ENCODE measurements at places on chromosomes 7 and 10. TPM values are rescaled to one million over a fixed set of nuclear protein-coding genes. Genes with fewer than 3 reads are reported as not detected.

CACUL1 gene
- total RNA-seq, result 43.3 TPM

RSPH10B2 gene
- 0.72 TPM for total RNA-seq

ATXN7L1 gene
- 18.5 TPM for total RNA-seq

PON3 gene
- not detected for total RNA-seq

AMZ1 gene
- 0.86 TPM for total RNA-seq

PAPOLB gene
- total RNA-seq, result not detected

HMX3 gene
- not detected for total RNA-seq

MAGI2 gene
- 0.05 TPM for total RNA-seq

CCDC172 gene
- total RNA-seq, result not detected

PTPN12 gene
- 31.6 TPM for total RNA-seq

RBP4 gene
- total RNA-seq, result not detected

GHRHR gene
- not detected for total RNA-seq

MCM7 gene
- total RNA-seq, result 172 TPM

NACAD gene
- total RNA-seq, result not detected

COL26A1 gene
- not detected for total RNA-seq

MYL10 gene
- total RNA-seq, result not detected

PKD2L1 gene
- total RNA-seq, result 0.46 TPM

STRIP2 gene
- total RNA-seq, result 0.14 TPM

PMS2 gene
- 12.5 TPM for total RNA-seq

ANKRD2 gene
- not detected for total RNA-seq

NPFFR1 gene
- total RNA-seq, result not detected

EN2 gene
- total RNA-seq, result not detected

TMEM176B gene
- total RNA-seq, result 7.1 TPM

DRGX gene
- not detected for total RNA-seq

TUBGCP2 gene
- 67.7 TPM for total RNA-seq

AEBP1 gene
- 29.2 TPM for total RNA-seq

GIMAP1 gene
- 124 TPM for total RNA-seq

OPN1SW gene
- total RNA-seq, result not detected

TRIL gene
- not detected for total RNA-seq

EPHB4 gene
- 13.2 TPM for total RNA-seq

KIAA1217 gene
- total RNA-seq, result not detected

PLXDC2 gene
- total RNA-seq, result 3.4 TPM

GPR15LG gene
- not detected for total RNA-seq

HMX2 gene
- not detected for total RNA-seq

SLC39A12 gene
- not detected for total RNA-seq
